ENCODE measurements at places on chromosomes 4 and X.

DNA sequence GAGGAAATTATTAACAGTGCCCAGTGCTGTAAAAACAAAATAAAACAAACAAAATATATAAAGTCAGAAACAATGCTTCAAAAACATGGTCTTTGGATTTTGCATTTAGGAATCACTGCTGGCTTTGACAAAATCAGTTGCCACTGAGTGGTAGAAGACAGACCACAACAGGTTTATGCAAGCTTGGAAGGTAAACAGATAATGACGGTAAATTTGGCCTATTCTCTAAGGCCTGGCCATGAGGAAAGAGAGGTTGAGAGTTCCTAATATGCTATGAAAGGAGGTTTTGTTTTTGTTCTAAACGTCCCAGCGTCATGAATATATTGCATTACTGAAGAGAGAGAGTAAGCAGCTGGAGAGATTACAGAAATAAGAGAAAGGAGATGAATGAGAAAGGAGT, 629.4 kb downstream of the STPG2 start:
- no peak for DNase-seq

DNA sequence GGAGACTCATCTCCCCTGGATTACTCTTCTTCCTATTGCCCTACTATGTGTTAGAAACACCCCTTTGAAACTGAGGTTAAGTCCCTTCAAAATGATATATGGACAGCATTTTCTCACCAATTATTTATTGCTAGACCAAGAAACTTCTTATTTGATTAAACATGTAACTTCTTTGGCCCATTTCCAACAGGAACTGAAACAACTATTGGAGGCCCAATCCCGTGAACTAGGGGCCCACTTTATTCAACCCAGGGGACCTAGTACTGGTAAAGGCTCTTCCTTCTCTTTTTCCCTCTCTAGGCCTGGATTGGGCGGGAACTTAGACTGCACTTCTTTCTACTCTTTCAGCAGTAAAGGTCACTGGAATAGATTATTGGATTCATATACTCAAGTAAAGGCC, 16.7 kb upstream of the COL25A1 start:
- DNase-seq: no peak

DNA sequence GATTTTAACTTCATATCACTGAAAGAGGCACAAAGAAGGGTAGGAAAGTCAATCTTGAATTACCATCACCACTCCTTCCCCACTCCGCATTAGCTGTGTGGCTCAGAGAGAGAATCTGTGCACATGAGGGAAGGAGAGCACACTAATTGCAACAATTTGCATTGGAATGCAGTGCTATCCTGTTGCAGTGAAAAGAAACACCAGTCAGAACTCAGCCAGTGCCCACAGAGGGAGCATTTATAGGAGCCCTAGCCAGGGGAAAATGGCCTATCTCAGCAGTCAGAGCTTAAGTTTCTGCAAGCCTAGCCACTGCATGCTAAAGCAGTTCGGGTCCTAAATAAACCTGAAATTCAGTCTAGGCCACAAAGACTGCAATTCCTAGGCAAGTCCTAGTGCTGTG, 159.4 kb upstream of the AR start:
- no peak for DNase-seq

DNA sequence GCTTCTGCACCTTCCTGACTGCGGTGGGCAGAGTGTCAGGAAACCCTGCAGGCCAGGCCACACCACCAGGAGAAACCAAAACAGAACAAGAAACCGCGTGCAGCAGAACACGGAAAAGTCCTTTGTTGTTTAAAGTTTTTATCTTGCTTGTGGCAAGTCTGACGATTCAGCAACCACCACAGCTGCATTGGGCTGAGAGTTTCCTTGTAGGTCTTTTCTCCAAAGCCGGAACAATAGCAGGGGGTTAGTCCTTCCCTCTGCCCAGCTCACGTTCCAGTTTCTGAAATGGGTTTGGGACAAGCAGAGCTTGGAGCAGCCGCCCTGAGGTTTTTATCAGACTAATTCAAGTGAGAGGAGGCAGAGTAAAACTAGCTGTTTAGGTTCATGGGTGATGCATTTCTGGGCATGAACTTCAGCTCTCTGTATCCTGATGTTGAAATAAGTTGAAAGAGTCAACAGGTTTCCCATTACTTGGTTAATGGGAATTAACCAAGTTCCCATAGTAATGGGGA, 216.9 kb downstream of the PTTG2 start:
- no peak for DNase-seq

DNA sequence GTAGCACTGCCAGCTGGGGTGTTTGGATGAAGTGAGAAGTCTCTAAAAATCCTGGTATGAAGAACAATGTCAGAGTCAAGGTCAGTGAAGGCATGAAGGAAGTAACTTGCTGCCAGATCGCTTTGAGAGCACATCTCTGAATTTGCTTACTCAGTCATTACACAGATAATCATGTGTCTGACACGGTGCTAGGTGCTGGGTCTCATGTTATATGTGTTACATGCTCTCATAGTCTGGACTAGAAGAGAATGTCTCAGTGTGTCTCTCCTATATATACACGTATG, 337.9 kb downstream of the ARHGAP10 start:
- no peak for DNase-seq

GRCh38 chr4:138320831-138321230, 78.7 kb upstream of the SLC7A11 start:
- no peak for DNase-seq
